ENCODE measurements at places on chromosomes 6 and 20.

GRCh38 chr20:59787538-59787890 lies 145.9 kb downstream of the SYCP2 start:
- no peak for DNase-seq

DNA sequence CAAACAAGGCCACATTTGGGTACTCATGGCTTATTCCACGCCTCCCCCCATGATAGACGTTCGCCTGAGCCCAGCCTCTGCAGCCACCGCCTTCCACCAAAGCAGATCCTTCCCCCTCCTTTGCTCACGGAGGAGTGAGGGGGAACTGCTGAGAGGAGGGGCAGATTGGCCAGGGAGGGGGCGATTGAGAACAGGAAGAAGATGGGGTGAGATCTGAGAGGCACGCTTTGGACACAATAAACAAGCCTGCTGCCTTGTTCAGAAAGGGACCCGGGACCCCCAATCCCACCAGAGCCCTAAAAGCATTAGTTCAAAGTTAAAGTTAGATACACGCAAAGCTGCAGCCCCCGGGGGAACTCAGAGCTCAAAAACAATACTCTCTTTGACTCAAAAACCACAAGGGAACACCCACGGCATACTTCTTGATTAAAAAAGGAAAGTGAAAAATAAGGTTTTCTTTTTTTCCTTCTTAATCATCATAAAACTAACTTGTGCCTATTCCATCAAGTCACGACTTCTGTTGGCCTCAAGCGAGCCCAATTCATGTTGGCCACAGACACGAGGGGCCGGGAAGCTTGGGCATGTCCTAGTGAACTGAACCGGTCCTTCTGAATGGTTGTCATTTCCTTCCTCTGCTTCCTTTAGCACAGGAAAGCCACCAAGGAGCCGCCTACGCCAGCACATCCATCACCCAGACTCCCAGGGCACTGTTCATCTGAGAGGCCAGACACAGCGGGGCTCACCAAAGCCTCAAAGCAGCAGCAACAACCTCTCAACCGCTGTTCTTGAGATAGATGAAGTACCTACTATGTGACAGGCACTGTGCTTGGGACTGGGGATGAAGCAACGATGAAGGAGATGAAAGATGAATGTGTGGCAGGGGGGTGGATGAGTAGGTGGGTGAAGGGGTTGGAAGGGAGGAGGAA lies 44.7 kb downstream of the NFATC2 start:
- DNase-seq: no peak

DNA sequence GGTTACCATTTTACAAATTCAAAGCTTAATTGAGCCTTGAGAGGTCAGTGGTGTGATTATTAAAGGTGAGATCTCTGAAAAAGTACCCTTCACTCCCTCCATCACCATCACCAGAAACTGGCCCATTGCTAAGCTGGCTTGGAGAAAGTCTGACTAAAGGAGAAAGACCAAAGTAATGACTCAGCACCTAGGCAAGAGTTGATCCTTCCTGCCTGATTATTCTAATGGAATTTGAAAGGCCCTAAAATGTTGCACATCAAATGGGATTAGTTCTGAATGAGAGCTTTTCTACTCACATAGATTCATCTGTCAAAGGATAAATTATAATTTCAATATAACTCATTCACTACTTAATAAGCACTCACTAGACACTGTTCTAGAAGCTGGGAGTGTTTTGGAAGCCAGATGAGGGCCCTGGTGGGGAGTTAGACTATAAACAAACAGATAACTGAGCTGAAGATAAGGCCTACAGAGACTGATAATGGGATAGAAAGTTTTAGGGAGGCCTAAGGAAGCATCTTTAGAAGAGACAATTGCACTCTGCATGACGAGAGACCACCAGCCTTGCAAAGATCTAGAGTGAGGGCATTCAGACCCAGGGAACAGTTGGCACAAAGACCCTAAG lies 366.7 kb downstream of the SYNE1 start:
- no peak for DNase-seq

- DNase-seq: no peak
Observed at GRCh38 chr20:51507216-51508036, 35.1 kb downstream of the NFATC2 start.

DNA sequence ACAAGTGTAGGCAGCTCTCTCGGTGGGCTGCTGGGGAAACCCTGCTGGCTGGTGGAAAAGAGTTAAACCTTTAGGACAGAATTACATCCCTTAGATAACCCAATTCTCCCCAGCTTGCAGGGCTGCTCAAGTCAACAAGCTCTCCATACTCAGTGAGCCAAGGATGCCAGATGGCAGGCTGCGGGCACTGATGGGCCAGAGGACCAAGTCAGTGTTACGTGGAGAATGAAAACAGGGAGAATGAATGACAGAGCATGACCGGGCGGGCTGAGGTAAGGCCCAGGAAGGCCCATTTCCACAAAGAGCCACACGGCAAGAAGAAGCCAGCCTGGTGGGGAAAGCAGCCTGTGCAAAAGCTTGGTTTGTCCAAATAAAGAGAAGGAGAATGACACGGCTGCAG lies 58.7 kb upstream of the CD93 start:
- DNase-seq: no peak

- no peak for DNase-seq
Observed at GRCh38 chr6:14757014-14757413, 488.9 kb upstream of the JARID2 start.

DNA sequence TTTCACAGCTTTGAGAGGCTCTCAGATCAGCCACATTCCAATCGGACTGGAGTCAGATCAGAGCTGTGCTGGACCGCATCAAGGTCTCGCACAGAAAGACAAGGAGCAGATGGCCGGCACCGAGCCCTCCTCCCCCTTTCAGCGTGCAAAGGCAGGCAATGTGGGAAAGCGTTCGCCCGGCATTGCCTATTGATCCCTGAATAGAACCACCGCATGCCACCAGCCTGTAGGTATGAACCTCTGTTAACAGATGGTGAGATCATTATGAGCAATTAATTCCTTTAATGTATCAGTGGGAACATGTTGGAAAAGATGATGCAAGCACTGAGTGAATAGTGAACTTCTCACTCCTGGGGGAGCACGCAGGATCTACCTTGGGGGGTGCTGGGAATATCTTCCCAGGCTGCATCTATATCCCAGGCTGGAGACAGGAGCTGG lies 117.5 kb upstream of the ID4 start:
- no peak for DNase-seq

GRCh38 chr20:13822459-13822858 lies 37.6 kb downstream of the NDUFAF5 start:
- no peak for DNase-seq

DNA sequence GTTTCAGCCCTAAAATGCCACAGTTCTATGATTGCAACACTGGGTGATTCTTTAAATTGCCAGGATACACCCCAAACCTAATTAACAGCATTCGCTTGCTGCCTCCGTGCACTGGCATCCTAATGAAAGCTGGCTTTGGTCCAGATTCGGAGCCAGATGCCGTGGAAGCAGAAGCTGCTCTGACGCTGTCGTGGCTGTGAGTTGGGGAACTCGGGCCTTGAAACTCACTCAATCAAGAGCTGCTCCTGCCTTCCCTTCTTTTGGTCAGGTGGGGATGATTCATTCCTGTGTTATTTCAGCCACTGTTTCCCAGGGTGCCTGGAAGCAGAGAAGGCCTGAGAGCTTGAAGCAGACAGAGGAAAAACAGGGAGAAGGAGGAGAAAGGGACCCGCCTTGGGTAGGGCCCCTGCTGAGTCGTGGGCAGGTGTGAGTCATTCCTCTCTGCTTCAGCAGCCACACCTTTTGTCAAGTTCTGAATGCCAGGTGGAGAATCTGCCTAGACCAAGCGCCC lies 36.2 kb upstream of the DSP start:
- no peak for DNase-seq

GRCh38 chr6:41878246-41878645 lies 16.9 kb downstream of the USP49 start:
- no peak for DNase-seq

DNA sequence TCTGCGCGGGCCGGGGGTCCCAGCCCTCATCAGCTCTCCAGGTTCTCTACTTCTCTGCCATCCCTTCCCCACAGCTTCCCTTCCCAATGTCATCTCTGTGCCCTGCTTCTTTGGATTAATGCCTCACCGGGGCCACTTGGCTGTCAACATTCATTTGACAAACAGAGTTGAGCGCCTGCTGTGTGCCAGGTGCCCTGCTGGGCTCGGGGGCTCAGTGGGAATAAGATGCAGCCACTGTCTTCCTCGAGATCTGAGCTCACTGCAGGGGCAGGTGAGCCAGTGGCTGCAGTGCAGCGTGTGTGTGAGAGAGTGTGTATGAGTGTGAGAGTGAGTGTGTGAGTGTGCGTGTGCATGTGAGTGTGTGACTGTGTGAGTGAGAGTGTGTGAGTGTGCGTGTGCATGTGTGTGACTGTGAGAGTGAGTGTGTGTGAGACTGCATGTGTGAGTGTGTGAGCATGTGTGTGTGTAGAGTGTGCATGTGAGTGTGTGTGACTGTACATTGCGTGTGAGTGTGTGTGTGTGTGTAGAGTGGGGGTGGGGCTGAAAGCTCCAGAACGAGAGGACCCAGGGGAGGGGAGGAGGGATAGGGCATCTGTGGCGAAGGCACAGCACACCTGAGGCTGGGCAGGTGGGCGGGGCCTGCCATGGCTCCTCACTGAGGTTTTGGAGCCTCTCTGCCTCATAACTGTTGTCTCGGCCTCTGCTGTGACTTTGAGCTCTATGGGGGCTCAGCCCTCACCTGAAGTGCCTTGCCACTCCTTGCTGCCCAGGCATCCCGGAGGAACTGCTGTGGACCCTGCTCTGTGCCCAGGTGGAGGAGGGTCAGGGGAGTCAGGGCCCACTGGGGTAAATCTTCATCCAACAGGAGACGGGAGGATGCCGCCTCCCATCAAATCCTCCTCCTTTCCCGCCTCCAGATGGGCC lies 36.5 kb upstream of the PHACTR3 start:
- DNase-seq: no peak

DNA sequence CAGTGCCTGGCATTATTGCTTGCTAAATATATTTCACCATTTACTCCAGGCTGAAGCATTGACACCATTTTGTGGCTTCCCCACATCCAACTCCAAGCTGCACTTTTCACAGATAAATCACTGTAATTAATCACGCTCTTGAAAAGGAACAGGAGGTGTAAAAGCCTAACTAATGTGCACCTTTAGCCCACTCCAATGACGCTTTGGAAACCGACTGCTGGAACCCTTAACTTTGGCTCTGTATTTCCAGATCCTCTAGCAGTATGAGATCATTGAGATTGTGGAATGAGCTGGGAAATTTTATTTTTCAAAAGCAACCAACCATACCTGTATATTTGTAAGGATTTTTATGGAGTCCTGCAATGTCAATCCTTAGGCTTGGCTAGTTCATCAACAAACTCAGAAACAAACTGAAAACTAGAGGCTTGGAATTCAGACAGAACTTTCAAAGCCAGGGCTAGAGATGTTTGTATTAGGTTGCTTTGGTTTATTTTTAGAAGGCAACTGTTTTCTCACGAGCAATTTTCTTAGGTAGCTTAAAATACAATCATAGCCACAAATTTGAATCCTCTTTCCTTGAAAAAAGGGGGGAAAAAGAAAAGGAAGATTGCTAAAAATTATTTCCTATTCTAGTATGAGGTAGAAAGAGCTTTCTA lies 52.8 kb upstream of the UTRN start:
- DNase-seq: no peak

DNA sequence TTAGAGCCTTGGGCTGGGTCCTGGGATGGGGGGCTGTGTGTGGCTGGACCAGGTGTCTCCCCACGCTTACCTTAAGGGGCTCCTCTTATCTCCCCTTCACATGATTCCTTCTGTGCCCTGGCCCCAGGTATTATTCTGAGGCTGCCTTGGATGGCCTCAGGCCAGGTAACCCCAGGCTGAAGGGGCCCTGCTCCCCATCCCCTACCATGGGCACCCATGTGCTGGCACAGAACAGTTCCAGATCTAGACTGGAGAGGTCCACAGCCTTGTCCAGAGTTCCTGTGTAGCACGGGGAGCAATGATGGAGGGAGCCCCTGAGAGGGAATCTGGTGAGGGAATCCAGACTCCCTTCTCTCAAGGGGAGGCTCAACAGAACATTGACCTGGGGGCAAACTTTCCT lies 32.1 kb downstream of the MOCS1 start:
- DNase-seq: no peak

DNA sequence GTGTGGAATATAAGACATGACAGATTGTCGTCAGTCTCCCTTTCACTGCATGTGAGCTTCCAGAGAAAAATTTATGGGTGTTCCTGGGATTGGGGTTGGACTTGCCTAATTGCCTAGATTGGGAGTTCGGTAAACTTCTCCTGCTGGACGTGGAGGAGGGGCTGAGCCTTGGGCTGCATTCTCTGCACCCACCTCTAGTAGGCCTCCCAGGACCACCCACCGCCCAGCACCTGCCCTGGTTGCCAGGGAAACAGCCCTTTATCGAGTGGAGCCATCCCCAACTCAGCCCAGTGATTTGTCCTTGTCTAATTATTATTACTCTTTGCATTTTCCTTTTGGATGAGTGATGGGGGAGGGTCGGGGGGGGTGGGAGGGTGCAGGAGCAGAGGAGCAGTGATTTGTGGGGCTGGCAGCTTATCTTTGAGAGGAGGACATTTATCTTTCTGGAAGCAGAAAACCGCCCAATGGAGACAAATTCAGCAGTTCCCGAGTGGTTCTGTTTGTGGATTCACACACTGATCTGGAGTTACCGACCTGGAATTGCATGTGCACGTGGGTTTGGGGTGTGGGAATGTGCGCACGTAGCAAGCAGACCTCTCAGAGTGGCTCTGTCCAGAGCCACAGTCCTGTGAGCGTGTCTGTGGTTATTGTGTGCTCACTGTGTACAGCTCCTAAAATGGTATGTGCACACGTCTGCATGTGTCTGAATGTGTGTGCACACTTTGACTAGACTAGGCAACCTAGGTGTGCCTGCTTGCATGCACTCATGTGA lies 104.5 kb downstream of the DHX35 start:
- DNase-seq: no peak

- DNase-seq: no peak
Observed at GRCh38 chr6:92132457-92132856, 1286.9 kb downstream of the EPHA7 start.

DNA sequence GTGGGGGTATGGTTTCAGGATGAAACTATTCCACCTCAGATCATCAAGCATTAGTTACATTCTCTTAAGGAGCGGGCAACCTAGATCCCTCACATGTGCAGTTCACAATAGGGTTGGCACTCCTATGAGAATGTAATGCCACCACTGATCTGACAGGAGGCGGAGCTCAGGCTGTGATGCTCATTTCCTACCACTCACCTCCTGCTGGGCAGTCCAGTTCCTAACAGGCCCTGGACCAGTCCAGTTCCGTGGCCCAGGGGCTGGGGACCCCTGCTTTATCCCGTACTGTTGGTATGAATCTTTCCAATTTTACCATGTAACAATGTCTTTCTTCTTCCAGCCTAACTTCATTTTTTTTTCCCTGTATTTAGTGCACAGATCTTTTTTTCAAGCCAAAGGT lies 94.9 kb downstream of the OGFRL1 start:
- DNase-seq: no peak

Data from stimulated activated CD8-positive, alpha-beta memory T cell treated with anti-CD3 and anti-CD28 coated beads, Interleukin-7, amount 100 ng/mL, for 24 hours (primary cell).